ENCODE measurements at places on chromosomes 2 and 18.

DNA sequence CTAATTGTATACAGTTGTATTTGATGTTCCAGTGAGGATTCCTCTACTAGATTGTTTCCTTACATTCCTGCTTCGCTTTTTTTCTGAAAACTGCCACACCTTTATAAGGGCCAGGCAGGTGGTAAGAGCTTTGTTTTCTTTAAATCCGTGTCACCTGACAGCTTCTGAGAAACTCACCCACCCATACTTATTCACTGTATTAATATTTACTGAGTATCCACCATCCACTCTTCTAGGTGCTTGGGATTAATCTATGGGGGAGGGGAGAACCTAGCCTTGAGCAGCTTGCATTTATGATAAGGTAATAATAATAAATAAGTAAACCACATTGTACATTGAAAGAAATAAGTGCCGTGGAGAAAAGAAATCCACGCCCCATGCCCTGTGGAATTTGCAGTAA is 174.7 kb upstream of the AGAP1 start:
- no peak for DNase-seq

GRCh38 chr2:106664669-106665068 is 177.5 kb downstream of the CD8B2 start:
- DNase-seq, result peak; percentile 40

DNA sequence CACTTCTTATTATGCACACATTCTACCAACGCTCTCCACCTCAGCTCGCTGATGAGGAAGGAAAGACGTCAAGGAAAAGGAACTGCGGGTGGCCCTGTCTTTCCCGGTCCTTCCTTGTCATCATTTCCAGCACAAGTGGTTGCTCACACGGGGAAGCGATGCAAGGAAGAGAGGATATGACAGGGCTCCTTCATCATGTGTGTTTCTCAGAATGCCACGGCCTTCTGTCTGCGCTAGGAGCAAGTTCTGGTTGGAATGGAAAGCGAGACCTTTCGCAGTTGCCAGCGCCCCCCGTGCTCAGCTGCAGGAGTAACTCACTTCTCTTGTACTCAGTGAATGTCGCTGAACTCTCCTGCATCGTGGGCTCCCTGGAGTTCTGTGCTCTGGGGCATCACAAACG is 191.8 kb upstream of the GLI2 start:
- no peak for DNase-seq

- no peak for DNase-seq
Observed at GRCh38 chr2:23525137-23525765, 140.3 kb downstream of the KLHL29 start.

DNA sequence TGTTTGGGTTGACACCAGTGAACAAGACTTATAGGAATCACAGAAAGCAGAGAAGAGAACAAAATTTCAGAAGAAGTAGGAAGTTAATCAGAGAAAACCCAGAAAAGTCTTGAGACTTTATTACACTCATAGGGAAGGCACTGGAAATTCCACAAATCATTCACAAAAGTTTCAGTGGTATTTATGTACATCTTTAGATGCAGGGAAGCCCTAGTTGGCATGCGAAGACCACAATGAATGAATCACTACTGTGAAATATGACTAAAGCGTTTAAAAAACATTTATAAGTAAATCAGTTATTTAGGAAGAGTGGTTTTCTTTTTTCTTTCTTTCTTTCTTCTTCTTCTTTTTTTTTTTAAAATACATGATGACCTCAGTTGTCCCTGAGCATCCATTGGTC is 105.1 kb downstream of the NUP35 start:
- no peak for DNase-seq

DNA sequence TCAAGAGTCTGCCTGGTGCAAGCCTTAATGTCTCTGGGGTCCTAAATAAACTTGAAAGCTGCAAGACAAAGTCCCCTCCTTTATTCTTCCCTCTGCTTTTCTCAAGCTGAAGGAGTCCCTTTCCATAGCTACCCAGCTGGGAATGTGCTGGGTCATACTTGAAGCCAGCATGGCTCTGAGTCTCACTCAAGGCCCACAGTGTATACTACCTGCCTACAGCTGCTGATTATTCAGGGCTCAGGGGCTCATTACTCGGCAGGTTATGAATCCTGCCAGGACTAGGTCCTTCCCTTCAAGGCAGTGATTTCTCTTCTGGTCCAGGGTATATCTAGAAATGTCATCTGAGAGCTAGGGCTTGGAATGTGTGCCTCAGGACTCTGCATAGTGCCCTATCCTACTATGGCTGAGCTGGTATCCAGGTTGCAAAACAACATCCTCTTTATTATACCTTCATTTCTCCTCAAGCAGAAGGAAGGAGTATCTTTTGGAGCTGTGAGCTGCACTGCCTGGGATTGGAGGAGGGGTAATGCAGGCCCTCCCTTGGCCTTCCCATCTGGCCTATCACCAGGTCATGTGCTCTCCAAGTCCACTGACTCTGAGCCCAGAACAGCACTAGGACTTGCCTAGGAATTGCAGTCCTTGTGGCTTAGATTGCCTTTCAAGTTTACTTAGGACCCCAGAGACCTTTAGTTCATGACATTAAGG is 22.3 kb downstream of the IL1RN start:
- DNase-seq, result no peak

DNA sequence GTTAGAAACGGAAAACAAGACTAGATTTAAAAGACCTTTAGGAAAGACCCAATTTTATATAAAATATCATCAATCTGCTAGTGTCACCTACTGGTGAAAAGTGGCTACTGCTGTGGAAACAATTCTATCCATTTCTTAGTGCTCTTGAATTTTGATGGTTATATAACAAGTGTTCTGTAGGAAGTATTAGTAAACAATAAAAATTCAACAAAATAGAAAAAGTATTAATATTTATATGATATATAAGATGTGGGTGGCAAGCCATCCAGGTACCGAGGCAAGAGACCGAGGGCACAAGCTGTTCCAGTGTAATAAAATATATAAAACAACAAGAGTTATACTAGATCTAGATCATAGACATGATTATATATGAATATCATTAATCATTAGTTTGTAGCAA is 6.2 kb upstream of the TMEM87B start:
- peak; percentile 24 for DNase-seq

GRCh38 chr2:39275016-39275415 is 31.2 kb upstream of the CDKL4 start:
- no peak for DNase-seq

All from GF-D8 (cell line).